Stimulated activated naive B cell treated with anti-CD40 and anti-IgM and Interleukin-4, amounts not matched to agents 10 μg/mL and 1 μg/mL and 100 μg/mL, for 72 hours (primary cell): ENCODE measurements at places on chromosomes 12 and 14.

DNA sequence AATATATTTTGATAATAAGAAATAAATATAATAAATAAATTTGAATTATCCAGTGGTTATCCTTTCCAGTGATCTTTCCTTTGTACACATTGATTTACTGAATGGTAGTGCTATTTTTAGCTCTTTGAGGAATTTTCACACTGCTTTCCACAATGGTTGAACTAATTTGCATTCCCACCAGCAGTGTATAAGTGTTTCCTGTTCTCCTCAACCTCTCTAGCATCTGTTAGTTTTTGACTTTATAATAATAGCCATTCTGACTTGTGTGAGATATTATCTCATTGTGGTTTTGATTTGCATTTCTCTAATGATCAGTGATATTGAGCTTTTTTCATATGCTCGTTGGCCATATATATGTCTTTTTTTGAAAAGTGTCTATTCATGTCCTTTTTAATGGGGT lies 333.7 kb downstream of the RAD51B start:
- no peak for DNase-seq

DNA sequence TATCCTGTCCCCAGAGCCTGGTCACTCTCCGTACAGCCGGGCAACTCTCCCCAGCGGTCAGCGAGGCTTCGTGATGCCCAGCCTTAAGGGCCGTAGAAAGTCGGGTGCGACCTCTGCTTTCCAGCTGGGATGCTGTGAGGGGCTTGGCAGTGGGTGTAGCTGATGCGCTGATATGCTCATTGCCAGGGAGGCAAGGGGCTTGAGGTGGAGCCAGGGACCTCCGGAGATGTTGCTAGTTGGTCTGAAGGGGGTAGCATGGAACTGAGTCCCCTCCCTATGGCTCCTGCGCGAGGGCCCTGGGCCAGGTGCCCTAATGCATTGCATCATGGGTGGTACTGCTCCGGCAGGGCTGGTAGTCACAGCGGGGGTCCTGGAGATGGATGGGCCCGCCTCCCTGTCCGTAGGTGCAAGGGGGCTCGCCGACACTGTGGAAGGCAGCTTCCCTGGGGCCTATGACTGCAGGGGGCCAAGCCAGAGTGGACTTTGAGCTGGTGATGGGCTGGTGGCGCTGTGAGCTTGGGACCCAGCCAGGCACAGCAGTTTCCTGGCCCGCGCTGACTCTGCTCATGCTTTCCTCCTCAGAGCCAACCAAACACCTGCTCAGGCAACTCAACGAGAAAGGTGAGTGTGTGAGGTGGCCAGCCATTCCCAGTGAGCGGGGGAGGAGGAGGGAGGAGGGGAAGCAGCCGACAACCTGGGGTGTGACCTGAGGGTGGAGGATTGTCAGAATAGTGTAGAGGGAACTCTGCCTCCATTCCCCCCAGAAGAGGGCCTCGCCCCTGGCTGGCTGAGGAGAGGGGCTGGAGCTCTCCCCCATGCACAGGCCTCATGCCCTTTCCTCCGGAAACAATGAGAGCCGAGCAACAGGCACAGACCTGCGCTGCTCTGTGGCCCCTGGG lies 32.3 kb downstream of the PLEKHG3 start:
- DNase-seq: no peak

DNA sequence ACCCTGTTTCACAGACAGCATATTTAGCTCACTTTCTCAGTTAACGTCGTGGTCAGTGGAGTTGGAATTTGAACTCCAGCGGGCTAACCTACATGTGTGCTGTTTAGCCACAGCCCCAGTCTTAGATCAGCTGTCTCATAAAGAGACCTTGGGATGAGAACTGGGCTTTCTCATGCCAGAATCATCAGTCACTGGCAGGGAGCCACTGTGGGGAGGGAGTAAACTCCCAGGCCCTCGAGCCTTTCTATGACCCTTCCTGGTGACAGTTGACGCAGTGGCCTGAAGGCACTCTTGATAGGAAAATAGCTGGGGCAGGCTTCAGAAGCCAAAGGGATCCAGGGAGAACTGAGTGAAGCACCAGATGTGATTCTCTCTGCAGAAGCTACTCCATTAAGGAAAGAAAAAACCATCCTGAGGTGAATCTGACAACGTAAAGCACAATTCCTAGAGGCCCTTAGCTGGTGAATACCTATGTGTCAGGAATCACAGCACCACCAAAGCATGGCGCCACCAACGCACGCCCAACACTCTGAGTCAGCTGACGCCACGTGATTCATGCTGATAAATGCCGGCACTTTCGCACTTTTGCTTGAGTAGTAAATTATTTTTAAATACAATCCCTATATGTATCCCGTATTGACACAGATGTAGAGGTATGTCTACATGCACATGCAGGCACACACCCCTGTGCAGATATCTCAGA lies 279.6 kb upstream of the TMEM132C start:
- DNase-seq: no peak

DNA sequence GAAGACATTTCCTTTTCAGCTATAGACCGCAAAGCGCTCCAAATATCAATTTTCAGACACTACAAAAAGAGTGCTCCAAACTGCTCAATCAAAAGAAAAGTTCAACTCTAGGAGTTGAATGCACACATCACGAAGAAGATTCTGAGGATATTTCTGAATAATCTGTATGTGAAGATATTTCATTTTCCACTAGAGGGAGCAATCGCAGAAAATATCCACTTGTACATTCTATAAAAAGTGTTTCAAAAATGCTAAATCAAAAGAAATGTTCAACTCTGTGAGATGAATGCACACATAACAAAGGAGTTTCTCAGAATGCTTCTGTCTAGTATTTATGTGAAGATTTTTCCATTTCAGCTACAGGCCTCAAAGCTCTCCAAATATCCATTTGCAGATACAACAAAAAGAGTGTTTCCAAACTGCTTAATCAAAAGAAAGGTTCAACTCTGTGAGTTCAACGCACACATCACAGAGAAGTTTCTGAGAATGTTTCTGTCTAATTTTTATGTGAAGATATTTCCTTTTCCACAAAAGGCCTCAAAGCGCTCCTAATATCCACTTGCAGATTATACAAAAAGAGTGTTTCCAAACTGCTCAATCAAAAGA lies 643.8 kb upstream of the ALG10B start:
- no peak for DNase-seq

GRCh38 chr14:35534873-35535482 lies 1.0 kb downstream of the INSM2 start:
- DNase-seq: peak; percentile 66

GRCh38 chr14:51328064-51328771 lies 88.2 kb downstream of the TMX1 start:
- no peak for DNase-seq

GRCh38 chr12:53738406-53739213 lies 11.4 kb upstream of the CALCOCO1 start:
- no peak for DNase-seq

GRCh38 chr14:99255621-99256482 lies 16.1 kb downstream of the BCL11B start:
- DNase-seq: no peak

- DNase-seq: peak; percentile 53
Measured at GRCh38 chr14:104094709-104095425, 9.4 kb downstream of the ASPG start.

GRCh38 chr14:75476274-75476995 lies 45.8 kb upstream of the BATF start:
- no peak for DNase-seq

DNA sequence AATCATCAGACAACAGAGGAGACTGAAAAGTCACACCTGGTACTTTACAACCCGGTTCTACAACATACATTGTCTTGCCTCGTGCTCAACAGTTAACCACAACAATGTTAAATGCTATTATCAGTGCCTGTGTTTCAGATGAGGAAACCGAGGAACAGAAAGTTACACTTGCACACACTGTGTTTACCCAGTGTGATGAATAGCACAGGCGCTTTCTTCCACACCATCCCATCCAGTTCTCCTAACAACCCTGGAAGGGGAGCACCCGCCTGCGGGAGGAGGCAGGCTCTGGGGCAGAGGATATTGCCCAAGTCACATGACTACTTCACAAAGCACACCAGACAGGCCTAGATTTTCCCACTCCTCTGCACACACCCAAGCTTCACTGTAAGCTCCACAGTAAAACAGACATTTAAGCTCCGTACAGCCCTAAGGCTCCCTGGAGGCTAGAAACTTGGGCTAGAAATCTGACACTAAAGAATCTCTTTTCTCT lies 21.8 kb downstream of the NCKAP5L start:
- DNase-seq: no peak

DNA sequence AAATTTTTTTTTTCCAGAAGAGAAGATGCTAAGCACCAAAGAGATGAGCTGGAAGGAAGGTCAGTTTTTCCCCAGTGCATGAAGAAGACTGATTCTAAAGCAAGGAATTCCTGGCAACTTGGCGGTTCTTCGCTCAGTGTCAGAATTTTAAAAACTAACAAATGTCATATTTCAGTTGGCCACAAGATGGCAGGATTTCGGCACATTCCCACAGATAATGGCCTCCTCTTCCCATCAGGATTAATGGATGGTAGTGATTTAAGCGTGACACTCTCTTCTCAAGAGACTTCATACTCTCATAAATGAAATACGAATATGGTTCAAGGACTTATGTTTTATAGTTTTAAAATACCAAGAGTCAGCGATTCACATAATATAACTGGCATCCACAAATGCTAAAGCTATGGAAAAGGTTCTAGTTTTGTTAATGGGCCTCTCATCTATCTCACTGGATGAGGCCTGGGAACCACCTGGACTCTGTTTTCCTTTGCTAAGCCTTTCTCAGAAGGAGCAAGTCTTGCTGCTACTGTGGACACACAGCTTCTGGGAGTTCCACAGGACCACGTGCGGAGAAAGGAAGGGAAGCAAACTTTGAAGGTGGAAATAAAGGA lies 46.1 kb upstream of the PTPRO start:
- no peak for DNase-seq

GRCh38 chr12:86057092-86057845 lies 183.2 kb downstream of the NTS start:
- no peak for DNase-seq

DNA sequence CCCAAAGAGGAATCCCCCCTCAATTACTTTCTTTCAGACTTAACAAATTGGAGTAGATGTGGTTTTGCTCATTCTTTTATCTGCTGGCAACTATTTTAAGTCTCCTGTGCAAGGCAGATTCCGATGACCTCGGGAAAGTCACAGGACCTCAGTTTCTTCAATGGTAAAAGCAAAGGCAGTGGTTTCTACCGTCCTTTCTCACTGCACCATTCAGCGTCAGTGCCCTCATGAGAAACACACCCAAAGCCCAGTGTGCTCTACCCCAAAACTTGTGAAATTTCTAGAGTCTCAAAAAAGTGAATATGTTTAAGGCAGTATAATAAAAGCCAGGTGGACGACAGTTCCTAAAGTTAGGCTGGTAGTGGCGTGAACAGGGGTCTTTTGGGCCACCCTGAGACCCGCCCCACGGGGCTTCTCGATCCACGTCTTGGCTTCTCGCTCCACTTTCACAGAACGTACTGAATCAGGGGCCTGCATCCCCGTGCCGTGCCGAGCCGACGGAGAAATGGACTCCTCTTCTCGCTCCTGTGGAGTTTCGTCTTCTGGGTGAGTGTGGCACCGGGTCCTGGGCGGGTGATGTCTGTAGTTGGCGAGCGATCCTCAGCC lies 1.3 kb upstream of the ARHGAP5 start:
- DNase-seq: no peak

- no peak for DNase-seq
Measured at GRCh38 chr12:11666131-11667050, 16.9 kb downstream of the ETV6 start.

DNA sequence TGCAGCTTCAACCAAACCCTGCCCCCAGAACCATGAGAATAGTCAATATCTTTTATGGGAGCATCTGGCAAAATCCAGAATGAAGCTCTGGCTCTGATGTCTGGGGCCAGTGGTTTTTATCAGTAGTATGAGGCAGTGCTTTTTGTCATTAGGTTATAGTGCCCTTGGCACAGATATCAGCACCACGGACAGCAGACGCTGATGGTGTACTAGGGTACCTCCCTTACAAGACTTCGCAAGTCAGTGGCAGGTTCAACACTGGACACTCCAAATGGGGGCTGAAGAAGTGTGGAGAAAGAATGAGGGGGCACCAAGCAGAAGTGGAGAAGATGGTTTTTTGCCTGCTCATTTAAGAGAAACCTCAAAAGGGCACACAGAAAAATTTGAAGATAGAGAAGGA lies 68.2 kb upstream of the E2F7 start:
- DNase-seq: no peak

- DNase-seq: no peak
Measured at GRCh38 chr14:90624227-90624626, 192.0 kb downstream of the TTC7B start.

DNA sequence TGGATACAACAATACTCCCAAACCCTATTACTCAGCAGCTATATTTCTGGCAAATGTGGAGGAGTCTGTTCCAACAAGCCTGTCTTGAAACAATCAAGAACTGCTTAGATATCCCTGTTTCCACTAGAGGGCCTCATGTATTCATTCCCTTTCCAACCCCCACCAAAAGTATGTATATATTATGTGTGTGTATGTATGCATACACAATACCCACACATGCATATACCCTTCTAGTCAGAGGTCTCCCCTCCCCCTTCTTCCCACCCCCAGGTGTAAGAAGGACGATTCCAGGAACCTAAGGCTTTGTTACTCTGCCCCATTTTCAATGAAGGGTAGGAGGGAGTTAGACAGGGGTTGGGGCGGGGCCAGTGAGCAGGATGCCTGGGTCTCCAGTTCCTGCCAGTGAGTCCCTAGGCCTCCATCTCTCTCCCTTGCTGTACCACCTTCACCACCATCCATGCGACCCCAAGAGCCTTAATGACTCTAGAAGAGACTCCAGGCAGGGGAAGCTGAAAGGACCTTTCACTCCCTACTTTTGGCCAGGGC lies at the start of gene DGKA:
TSS of gene DGKA (plus strand) at position 392 of the 546 bp plus-strand sequence. CDS start 5,342 bp downstream, outside the sequence.
- peak; percentile 39 for DNase-seq

- DNase-seq: no peak
Measured at GRCh38 chr12:13253966-13254760, 57.6 kb downstream of the EMP1 start.

GRCh38 chr14:105287249-105288102 lies 13.3 kb downstream of the BRF1 start:
- DNase-seq: no peak

DNA sequence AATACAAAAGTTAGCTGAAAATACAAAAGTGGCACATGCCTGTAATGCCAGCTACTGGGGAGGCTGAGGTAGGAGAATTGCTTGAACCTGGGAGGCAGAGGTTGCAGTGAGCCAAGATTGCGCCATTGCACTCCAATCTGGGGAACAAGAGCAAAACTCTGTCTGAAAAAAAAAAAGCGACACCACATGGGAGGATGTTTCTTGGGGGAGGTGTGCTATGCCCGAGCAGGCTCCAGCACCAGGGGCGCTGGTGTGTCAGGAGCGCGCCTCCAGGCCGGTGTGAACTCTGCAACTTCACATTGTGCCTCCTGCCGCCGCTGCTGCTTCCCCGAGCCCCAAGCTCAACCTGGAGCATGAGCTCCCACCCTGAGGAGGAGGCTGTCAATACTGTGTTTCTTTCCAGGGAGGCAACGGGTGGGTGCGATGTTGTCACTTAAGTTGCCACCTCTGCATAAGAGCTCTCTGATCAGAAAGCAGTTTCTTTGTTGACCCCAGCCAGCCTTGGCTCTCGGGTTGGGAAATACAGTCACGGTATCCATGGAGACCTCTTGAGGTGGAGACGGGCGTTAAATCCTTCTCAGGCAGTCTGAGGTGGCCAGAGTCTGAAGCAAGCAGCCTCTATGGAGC lies 18.9 kb downstream of the DEGS2 start:
- no peak for DNase-seq
